PC-9 (cell line): ENCODE measurements at places on chromosomes 13 and 19. TPM values are rescaled to one million over a fixed set of nuclear protein-coding genes. Genes with fewer than 3 reads are reported as not detected.
A peak's percentile ranks its signal among the peaks of the same experiment; 100 is the strongest.

Gene ZNF850
- 4.0 and 6.0 TPM in 2 replicates for total RNA-seq

Gene OVOL3
- not detected in 2 replicates for total RNA-seq

Gene FOXO1
- 9.0 and 10.5 TPM in 2 replicates for total RNA-seq

Gene KISS1R
- not detected in 2 replicates for total RNA-seq

Gene SLAIN1
- total RNA-seq: 2.3 and 2.4 TPM in 2 replicates

Gene ERICH6B
- not detected in 2 replicates for total RNA-seq

Gene KIRREL2
- total RNA-seq: not detected in 2 replicates

Gene TPTE2
- total RNA-seq: not detected in 2 replicates

Gene HSPH1
- 61.8 and 105 TPM in 2 replicates for total RNA-seq

Gene PSG5
- 0.43 and 2.3 TPM in 2 replicates for total RNA-seq

DNA sequence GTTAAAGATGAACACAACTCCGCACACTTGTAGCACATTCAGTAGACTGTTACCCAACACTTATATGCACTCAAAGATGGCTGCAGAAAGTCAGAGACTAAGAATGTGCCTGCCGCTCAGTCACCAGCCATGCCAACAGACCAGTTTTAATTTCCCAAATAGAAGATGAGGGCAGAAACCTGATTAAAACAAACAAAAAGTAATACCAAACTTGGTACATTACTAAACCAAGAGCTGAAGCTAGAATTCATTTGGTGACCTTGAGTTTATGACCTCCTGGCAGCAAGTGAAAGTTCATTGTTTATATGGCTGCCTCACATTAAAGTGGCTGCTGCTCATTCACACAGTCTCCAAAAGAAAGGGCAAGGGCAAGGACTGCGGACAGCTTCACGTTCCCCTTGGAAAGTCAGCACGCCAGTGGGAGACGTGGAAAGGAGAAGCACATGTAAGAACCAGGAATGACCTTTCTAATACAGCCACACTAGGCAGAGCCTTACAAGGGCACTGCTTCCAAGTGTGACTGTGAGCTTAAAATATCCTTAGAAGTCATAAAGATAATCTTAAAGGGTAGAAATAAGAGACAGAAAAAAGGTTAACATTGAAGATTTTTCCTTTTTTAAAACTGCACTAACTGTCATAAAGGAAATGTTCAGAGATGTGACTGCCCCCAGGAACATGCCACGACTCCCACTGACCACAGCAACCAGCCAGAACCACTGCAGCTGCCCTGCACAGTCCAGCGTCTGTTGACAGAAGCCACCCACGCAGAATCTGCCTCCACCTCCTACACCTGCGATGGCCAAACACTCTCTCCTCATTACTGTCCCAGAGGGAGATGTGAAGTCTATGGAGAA is 73.5 kb downstream of the STK24 start:
- H3K36me3 ChIP-seq: peaks cover 4% of the 10 kb centered on the region; the same call in 1 of the 2 replicates
- no peak overlapping the region for H3K4me3 ChIP-seq
- no peak overlapping the region for H3K27ac ChIP-seq
- H3K4me1 ChIP-seq: peaks cover 31% of the 10 kb centered on the region
- H3K27me3 ChIP-seq: no peaks in the 10 kb centered on the region
- DNase-seq: no peak

GRCh38 chr13:109379930-109380329 is 406.5 kb downstream of the IRS2 start:
- H3K4me1 ChIP-seq: peaks cover 21% of the 10 kb centered on the region
- H3K4me3 ChIP-seq: no peak overlapping the region
- H3K27ac ChIP-seq: no peak overlapping the region
- no peaks in the 10 kb centered on the region for H3K27me3 ChIP-seq
- no peak for DNase-seq

- DNase-seq: no peak
- no peaks in the 10 kb centered on the region for H3K36me3 ChIP-seq
- H3K27ac ChIP-seq: no peak overlapping the region
- H3K4me3 ChIP-seq: no peak overlapping the region
- no peaks in the 10 kb centered on the region for H3K27me3 ChIP-seq
These were observed 25.5 kb downstream of the NEK5 start for GRCh38 chr13:52103386-52103785.

DNA sequence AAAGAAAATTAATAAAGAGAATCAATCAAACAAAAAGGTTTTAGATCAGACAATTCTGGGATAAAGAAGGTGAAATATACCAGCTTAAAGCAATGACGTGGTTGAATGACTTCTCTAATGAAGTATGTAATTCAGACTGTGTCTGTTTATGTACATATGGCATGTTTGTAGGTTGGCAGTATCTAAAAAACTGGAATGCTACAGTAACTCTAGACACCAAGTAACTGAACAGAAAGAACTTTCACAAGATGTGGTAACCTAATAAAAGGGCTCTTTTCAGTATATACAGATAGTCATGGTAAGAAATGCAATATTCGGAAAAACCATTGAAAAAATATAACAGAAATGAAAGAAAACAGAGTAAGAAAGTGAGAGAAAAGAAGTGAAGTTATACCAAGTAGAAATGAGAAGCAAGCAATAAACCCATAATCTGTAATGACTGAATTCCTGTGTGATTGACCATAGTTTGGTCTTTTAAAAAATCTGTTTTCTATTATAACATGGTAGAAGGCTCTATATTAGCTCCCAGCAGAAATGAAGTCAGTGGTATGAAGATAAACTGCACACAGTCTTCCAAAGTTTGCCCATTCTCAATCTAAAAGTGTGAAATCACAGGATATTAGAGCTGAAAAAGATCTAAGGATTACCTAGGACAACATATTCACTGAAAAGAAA is 31.4 kb downstream of the ELF1 start:
- H3K4me1 ChIP-seq: peaks cover 8% of the 10 kb centered on the region
- H3K27me3 ChIP-seq: no peaks in the 10 kb centered on the region
- no peak for DNase-seq
- H3K27ac ChIP-seq: 0 out of 2 replicates have a peak overlapping the region, but pooled peaks have one; percentile 29
- H3K4me3 ChIP-seq: no peak overlapping the region

GRCh38 chr19:3459089-3459881 is 21.0 kb downstream of the SMIM24 start:
- no peak overlapping the region for H3K27ac ChIP-seq
- H3K27me3 ChIP-seq: no peaks in the 10 kb centered on the region
- no peak for DNase-seq

- peaks cover 33% of the 10 kb centered on the region for H3K4me1 ChIP-seq
- peak overlapping the region; percentile 98 for H3K27ac ChIP-seq
- H3K27me3 ChIP-seq: no peaks in the 10 kb centered on the region
- peak overlapping the region; percentile 92; the same call in 1 of the 2 replicates for H3K4me3 ChIP-seq
These were observed 2.0 kb downstream of the SPART start for GRCh38 chr13:36344173-36344572.

DNA sequence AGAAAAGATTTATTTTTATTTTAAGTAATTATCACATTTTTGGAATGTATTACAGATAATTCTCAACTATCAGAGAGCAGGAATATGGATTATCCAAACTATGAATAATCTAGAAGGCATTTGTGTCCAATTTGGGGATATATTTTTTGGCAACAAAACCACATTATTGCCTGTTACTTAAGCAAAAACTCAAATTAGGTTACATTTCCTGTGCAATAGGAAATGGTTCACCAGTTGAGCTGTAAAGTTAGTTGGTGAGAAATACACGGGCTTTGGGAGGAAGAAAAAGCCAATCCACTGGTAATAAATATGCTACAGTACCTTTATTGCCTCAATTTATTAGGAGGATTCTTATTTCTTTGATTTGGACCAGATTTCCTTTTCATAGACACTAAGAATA is 1075.2 kb downstream of the PCDH9 start:
- no peak overlapping the region for H3K4me3 ChIP-seq
- no peaks in the 10 kb centered on the region for H3K36me3 ChIP-seq
- H3K27me3 ChIP-seq: no peaks in the 10 kb centered on the region
- no peak for DNase-seq
- H3K27ac ChIP-seq: no peak overlapping the region
- H3K4me1 ChIP-seq: no peaks in the 10 kb centered on the region

- H3K36me3 ChIP-seq: no peaks in the 10 kb centered on the region; the same call in 1 of the 2 replicates
- H3K27ac ChIP-seq: no peak overlapping the region
- H3K4me1 ChIP-seq: peaks cover 18% of the 10 kb centered on the region
- H3K27me3 ChIP-seq: no peaks in the 10 kb centered on the region
- no peak for DNase-seq
- no peak overlapping the region for H3K4me3 ChIP-seq
These were observed 7.8 kb downstream of the CIC start for GRCh38 chr19:42276821-42277220.

GRCh38 chr13:86986448-86986847 is 684.7 kb upstream of the SLITRK5 start:
- H3K4me3 ChIP-seq: no peak overlapping the region
- DNase-seq: no peak
- no peak overlapping the region for H3K27ac ChIP-seq
- no peaks in the 10 kb centered on the region for H3K36me3 ChIP-seq
- no peaks in the 10 kb centered on the region for H3K27me3 ChIP-seq

- H3K27ac ChIP-seq: no peak overlapping the region
- no peaks in the 10 kb centered on the region for H3K4me1 ChIP-seq
- DNase-seq: no peak
- no peaks in the 10 kb centered on the region for H3K36me3 ChIP-seq
- no peaks in the 10 kb centered on the region for H3K27me3 ChIP-seq
These were observed 140.6 kb downstream of the KDM4B start for GRCh38 chr19:5109560-5109959.

DNA sequence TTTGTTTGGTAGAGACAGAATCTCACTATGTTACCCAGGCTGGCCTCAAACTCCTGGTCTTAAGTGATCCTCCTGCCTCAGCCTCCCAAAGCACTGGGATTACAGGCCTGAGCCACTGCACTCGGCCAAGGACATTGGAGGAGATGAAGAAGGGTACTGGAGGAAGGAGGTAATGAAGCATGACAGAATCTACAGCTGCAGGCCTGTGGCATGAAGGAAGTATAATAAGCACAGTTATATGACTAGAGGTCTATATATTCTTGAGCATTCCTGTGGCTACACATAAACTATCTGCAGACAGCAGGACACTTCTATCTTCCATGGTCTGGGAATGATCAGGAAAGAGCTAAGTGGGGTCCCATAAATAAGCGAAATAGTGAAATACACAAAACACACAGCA is 18.2 kb downstream of the ZNF565 start:
- no peaks in the 10 kb centered on the region for H3K36me3 ChIP-seq
- no peaks in the 10 kb centered on the region for H3K4me1 ChIP-seq
- H3K27ac ChIP-seq: no peak overlapping the region
- no peak for DNase-seq
- H3K27me3 ChIP-seq: no peaks in the 10 kb centered on the region

DNA sequence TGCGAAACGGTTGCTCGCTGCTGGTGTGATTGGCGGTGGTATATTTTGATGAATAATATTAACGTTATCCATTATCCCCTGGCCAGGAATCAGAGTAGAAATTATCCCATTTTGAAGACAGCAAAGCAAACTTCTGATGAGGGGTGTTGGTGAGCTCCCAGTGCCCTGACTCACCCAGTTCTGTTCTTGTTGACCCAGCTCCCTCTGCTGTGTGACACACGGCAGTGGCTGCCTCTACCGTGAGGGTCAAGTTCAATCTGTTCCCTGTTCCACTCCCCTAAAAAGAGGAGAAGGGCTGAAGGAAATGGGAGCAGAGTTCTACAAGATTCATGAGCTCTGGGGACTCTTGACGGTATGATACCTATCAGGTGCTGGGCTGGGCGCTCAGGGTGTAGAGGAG is 2.0 kb downstream of the CAMSAP3 start:
- H3K4me1 ChIP-seq: peaks cover 6% of the 10 kb centered on the region; the same call in 1 of the 2 replicates
- no peaks in the 10 kb centered on the region for H3K36me3 ChIP-seq
- no peak overlapping the region for H3K4me3 ChIP-seq
- no peak overlapping the region for H3K27ac ChIP-seq
- no peak for DNase-seq

DNA sequence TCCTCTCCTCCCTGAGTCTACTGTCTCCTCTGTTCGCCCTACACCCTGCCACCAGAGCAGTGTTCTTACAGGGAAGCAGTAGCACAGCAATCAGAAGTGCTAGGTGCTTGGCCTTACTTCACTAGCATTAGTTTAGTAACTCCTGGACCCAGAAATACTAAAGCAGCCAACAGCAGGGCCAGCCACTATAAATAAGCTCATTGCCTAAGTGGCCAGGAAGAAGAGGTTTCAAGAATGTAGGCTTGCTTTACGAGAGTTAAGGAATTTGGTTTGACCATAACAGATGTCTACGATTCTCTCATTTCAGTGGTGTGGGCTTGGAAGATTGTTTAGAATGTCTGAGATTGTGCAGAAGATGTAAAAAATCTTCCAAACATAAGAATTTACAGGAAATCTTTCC is 103.3 kb downstream of the ZAR1L start:
- H3K27me3 ChIP-seq: no peaks in the 10 kb centered on the region
- H3K27ac ChIP-seq: no peak overlapping the region
- no peak overlapping the region for H3K4me3 ChIP-seq
- no peaks in the 10 kb centered on the region for H3K4me1 ChIP-seq

DNA sequence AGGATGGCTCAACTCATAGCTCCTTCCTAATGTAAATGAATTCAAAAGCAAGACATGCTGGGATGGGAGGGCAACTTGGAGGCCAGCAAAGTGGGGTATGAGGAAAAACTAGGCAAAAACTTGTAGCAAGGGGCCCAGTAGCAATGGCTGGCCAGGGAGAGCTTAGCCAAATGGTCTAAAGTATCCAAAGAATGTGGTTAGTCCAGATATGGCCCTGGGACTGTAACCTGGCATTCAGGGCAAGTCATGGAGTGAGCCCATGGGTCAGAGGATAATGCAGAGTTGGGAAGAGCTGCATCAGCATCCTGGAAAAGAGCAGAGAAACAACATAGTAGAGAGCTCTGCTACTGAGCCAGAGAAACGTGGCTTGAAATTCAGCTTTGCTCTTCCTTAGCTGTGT is 191.7 kb downstream of the SUCLA2 start:
- H3K27me3 ChIP-seq: no peaks in the 10 kb centered on the region
- H3K4me3 ChIP-seq: no peak overlapping the region
- no peak overlapping the region for H3K27ac ChIP-seq
- H3K4me1 ChIP-seq: no peaks in the 10 kb centered on the region

DNA sequence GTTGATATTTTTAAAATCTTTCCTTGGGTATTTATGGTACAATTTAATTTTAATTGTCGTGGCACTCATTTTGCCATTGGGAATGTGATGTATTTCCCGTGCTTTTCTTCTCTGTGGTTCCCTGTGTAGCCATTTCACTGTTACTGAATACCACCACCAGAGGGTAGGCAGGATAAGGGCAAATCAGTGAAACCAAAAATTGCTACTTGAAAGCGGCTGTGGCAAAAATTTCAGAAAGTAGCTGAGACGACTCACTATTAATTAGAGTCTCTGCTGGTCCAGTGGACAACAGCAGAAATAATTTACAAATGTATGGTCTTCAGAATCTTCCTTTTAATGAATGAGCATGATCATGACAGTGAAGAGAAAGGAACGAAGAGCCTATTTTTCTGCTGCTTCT is 34.4 kb upstream of the MIR17HG start:
- no peak overlapping the region for H3K27ac ChIP-seq
- no peaks in the 10 kb centered on the region for H3K27me3 ChIP-seq
- DNase-seq: no peak
- no peaks in the 10 kb centered on the region for H3K36me3 ChIP-seq

- no peak overlapping the region for H3K27ac ChIP-seq
- DNase-seq: no peak
- H3K36me3 ChIP-seq: no peaks in the 10 kb centered on the region
- no peaks in the 10 kb centered on the region for H3K27me3 ChIP-seq
- no peak overlapping the region for H3K4me3 ChIP-seq
These were observed 13.9 kb downstream of the FOXO1 start for GRCh38 chr13:40652588-40652940.

- no peak for DNase-seq
- no peak overlapping the region for H3K27ac ChIP-seq
- H3K36me3 ChIP-seq: no peaks in the 10 kb centered on the region
- no peaks in the 10 kb centered on the region for H3K27me3 ChIP-seq
These were observed 597.8 kb upstream of the SLC10A2 start for GRCh38 chr13:103663996-103664395.

GRCh38 chr19:10776900-10777650 is 58.9 kb downstream of the TMED1 start:
- DNase-seq: no peak
- H3K4me1 ChIP-seq: peaks cover 13% of the 10 kb centered on the region
- H3K27ac ChIP-seq: no peak overlapping the region
- no peak overlapping the region for H3K4me3 ChIP-seq
- no peaks in the 10 kb centered on the region for H3K27me3 ChIP-seq
